A549 (cell line): ENCODE measurements at places on chromosomes 6 and 20.
A peak's percentile ranks its signal among the peaks of the same experiment; 100 is the strongest.

GRCh38 chr6:124298730-124299129, 495.1 kb downstream of the NKAIN2 start:
- DNase-seq: no peak

- DNase-seq: no peak
Observed at GRCh38 chr20:39643292-39643691, 681.1 kb downstream of the DHX35 start.

GRCh38 chr6:11294228-11294627, 61.8 kb upstream of the NEDD9 start:
- no peak for DNase-seq

DNA sequence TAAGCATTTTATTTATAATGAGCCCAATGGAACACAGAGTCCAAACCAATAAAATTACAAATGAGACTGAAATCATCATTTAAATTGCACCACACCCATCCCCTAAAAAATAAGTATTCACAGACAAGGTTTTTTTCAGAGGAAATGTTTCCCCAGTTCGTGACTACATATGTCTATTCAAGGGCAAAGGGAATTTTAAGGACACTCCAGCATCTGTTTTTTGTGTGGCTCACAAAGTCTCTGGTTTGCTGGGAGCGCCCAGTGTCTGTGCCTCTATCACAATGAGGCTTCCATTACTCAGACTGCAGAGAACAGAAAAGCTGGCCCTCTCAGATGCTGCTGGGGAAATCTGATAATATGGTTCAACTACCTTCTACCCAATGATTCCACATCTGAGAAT, 16.0 kb downstream of the TBX18 start:
- DNase-seq: no peak

DNA sequence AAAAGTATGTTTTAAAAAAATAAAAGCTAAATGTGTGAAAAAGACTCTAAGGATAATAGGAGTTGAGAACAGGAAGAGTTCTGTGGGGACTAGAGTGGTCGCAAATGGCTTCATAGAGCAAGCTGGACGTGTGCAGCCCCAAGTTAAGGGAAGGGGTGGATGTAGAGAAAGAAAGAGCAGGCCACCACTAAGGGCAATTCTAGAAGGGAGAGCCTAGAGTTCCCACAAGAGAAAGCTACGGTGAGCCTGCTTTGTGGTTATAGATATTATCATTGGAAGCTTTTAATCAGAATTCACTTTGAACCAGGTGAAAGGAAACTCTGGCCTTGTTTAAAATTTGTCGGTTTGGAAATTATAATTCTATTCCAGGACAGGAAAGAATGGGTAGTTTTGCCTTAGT, 101.6 kb downstream of the HIVEP2 start:
- DNase-seq: no peak

GRCh38 chr6:87588756-87589407, 905 bp downstream of the RARS2 start:
- no peak for DNase-seq

- DNase-seq: no peak
Observed at GRCh38 chr6:144955392-144955791, 670.3 kb downstream of the UTRN start.

- peak; percentile 76 for DNase-seq
Observed at GRCh38 chr6:116511424-116512110, at the start of gene CALHM5. Gene CALHM5, plus strand, starts transcription at chr6:116511639. Its CDS starts 58 bp downstream, at chr6:116511697.
